ENCODE measurements at places on chromosomes 7 and 10. TPM values are rescaled to one million over a fixed set of nuclear protein-coding genes. Genes with fewer than 3 reads are reported as not detected.

Gene TBC1D12
- 6.3 TPM for total RNA-seq

Gene CPSF4
- total RNA-seq, result 40.7 TPM

Gene LEP
- total RNA-seq, result not detected

Gene ENTPD1
- total RNA-seq, result 0.17 TPM

Gene USP6NL
- total RNA-seq, result 12.9 TPM

Gene CALML5
- total RNA-seq, result not detected

Gene STEAP2
- 4.2 TPM for total RNA-seq

Gene PNLIPRP3
- total RNA-seq, result not detected

Gene TMEM140
- 0.97 TPM for total RNA-seq

Gene CUL1
- 55.7 TPM for total RNA-seq

Gene FZD8
- total RNA-seq, result 7.0 TPM

Gene OPN4
- not detected for total RNA-seq

Gene TMEM236
- total RNA-seq, result 0.09 TPM

Gene SMURF1
- total RNA-seq, result 23.3 TPM

Gene ANKRD2
- total RNA-seq, result 6.4 TPM

Gene CCL24
- total RNA-seq, result not detected

Gene UBE2D1
- total RNA-seq, result 18.1 TPM

Gene FAM149B1
- total RNA-seq, result 7.4 TPM

Gene GTPBP10
- 28.0 TPM for total RNA-seq

Gene PALD1
- total RNA-seq, result 8.5 TPM

Gene TAC1
- total RNA-seq, result not detected

Gene LBX1
- total RNA-seq, result not detected

Gene ANKRD16
- 11.7 TPM for total RNA-seq

Gene MRLN
- not detected for total RNA-seq

Gene CNTNAP2
- total RNA-seq, result not detected

Gene C10orf120
- total RNA-seq, result not detected

Gene TAS2R41
- total RNA-seq, result not detected

Data from A549 treated with ZK216348 at 1 μM for 4 hours (cell line).